ENCODE measurements at places on chromosomes 6 and 20. TPM values are rescaled to one million over a fixed set of nuclear protein-coding genes. Genes with fewer than 3 reads are reported as not detected.
A peak's percentile ranks its signal among the peaks of the same experiment; 100 is the strongest.

GRCh38 chr6:51704932-51705540 lies 382.4 kb downstream of the PKHD1 start:
- no peaks in the 10 kb centered on the region for H3K36me3 ChIP-seq
- H3K4me3 ChIP-seq, result no peak overlapping the region
- no peak overlapping the region for H3K27ac ChIP-seq
- H3K27me3 ChIP-seq, result no peaks in the 10 kb centered on the region

- H3K27ac ChIP-seq, result no peak overlapping the region
- no peak overlapping the region for H3K4me3 ChIP-seq
- no peaks in the 10 kb centered on the region for H3K4me1 ChIP-seq
Observed at GRCh38 chr6:156131221-156131903, 645.8 kb upstream of the ARID1B start.

DNA sequence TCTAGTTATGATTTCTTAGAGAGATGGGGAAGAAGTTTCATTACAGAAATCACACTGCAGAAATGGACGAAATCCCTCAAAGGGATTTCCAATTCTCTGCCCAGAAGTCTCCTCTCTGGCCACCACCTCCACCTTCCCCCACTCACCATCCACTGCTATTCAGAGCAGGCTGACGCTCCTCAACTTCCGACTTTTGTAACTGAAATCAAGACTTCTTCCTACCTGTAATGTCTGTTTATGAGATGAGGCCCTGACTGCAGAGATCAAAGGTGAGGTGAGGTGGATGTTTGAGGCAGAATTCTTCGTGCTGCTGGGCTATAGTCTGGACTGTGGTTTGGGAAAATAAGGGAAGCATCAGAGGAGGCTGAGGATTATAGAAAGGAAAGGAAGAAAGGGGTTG lies 385.2 kb upstream of the ARID1B start:
- no peak overlapping the region for H3K4me3 ChIP-seq
- H3K4me1 ChIP-seq, result peaks cover 5% of the 10 kb centered on the region
- H3K27ac ChIP-seq, result no peak overlapping the region
- H3K27me3 ChIP-seq, result peaks cover 5% of the 10 kb centered on the region
- no peaks in the 10 kb centered on the region for H3K36me3 ChIP-seq

DNA sequence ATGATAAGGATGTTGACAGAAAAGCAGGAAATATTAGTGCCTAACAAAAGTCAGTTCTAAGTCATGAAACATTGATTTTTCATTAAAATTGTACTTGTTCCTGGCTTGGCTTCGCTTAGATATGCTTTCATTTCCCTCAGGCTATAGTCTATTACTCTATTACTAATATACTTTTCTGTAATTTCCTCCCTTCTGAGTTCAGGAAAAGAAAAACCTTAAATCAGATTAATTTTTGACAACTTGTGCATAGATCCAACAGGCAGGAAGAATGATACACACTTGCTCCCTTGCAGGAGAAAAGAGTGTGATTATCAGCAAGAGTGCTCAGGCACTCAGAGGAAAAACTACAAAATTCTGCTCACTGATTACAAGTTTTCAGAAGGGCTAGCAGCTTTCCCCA lies 145.2 kb upstream of the THEMIS start:
- H3K36me3 ChIP-seq, result no peaks in the 10 kb centered on the region
- H3K4me1 ChIP-seq, result no peaks in the 10 kb centered on the region
- H3K4me3 ChIP-seq, result no peak overlapping the region
- H3K27me3 ChIP-seq, result no peaks in the 10 kb centered on the region
- DNase-seq, result no peak

- no peaks in the 10 kb centered on the region for H3K36me3 ChIP-seq
- no peaks in the 10 kb centered on the region for H3K27me3 ChIP-seq
- no peaks in the 10 kb centered on the region for H3K4me1 ChIP-seq
- H3K4me3 ChIP-seq, result no peak overlapping the region
- no peak for DNase-seq
- H3K27ac ChIP-seq, result no peak overlapping the region
Observed at GRCh38 chr6:84166395-84166794, 61.0 kb downstream of the CEP162 start.

- H3K4me3 ChIP-seq, result no peak overlapping the region
- no peak for DNase-seq
- H3K27me3 ChIP-seq, result no peaks in the 10 kb centered on the region
Observed at GRCh38 chr20:44028003-44028730, 113.5 kb downstream of the TOX2 start.

DNA sequence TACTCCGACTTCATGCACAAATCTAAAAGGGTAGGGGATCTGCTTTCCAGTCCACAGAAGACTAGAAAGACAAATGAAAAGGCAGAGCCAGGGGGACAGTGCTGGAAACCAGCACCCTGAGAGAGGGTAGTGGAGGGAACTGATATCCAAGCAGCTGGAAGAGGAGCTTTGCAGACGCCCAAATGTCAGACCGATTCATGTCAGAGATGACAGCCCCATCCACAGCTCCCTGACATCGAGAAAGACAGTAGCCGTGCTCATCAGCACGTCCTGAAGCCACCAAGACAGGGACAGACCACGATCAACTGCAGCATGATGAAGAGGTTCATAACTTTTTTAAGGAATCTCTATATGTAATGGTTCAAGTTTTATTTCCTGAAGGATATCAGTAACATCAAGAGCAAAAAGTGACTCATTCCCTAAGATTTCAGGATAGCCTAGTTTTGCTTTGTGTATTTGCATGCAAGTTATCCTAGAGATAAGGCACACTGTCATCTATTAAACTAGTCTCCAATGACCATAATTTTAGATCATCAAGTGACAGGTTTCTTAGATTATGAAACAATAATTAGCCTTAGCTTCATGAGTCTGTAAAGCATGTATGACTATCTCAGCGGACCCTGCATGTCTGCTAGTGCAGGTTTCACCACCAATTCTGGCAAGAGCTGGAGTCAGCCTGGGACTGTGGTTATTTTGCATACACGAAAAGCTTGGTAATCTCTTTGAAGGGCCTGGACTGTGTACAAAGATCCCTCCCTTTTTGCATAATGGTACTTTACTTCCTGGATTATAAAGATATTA lies 43.0 kb downstream of the PRDM1 start:
- DNase-seq, result no peak
- H3K36me3 ChIP-seq, result no peaks in the 10 kb centered on the region
- H3K27ac ChIP-seq, result no peak overlapping the region
- H3K4me1 ChIP-seq, result no peaks in the 10 kb centered on the region
- H3K4me3 ChIP-seq, result no peak overlapping the region
- no peaks in the 10 kb centered on the region for H3K27me3 ChIP-seq

DNA sequence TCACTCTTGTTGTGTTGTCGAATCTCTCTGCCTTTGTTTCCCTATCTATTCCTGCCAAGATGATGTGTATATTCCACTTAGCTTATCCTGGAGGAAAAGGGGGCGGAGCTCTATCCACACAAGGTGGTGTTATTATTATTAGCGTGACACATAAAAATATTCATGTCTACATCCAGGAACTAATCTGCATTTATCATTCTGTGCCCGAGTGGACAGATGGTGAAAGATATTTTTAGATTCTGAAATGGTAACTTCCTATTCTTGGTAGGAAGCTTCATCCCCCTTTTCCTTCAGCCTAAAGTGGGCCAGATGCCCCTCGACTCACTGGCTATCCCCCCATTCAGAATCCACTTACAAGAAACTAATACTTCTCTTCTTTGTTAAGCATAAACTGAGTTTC lies 2.0 kb downstream of the XKR7 start:
- H3K4me3 ChIP-seq, result no peak overlapping the region
- no peak for DNase-seq
- no peak overlapping the region for H3K27ac ChIP-seq
- H3K27me3 ChIP-seq, result peaks cover 25% of the 10 kb centered on the region
- no peaks in the 10 kb centered on the region for H3K36me3 ChIP-seq

DNA sequence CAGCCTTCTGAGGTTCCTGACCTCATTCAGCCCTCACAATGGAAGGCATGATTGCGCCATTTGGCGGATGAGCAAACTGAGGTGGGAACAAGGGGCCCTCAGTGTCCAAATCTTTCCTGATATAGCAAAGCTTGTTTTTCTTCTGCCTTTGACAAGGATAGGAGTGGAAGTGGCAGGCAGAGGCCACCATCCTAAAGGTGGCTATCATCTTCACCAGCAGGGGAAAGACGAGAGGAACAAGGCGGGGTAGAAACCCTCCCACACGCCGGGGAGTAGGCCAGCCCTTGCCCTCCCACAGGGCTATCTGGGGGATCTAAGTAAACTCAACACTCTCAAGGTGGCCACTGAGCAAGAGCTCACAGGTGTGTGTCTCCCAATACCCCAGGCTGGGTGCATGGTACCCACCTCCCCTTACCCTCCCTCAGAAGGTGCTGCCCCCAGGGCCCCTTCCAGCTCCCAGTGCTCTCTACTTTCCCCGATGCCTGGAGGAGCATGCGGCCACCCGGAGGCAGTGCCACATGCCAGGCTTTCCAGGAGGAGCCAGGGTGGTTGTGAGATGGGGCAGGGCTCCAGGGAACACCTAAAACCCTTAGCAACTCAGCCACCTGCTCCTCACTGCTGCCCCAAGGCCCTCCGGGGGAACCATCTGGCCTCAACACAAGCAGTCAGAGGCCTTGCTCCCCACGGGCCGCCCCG lies 11.2 kb downstream of the SPDEF start:
- no peaks in the 10 kb centered on the region for H3K27me3 ChIP-seq
- no peak overlapping the region for H3K4me3 ChIP-seq
- H3K36me3 ChIP-seq, result no peaks in the 10 kb centered on the region
- no peak overlapping the region for H3K27ac ChIP-seq
- no peak for DNase-seq

GRCh38 chr20:24697411-24697810 lies 228.0 kb downstream of the SYNDIG1 start:
- H3K27me3 ChIP-seq, result no peaks in the 10 kb centered on the region
- H3K36me3 ChIP-seq, result no peaks in the 10 kb centered on the region
- no peak overlapping the region for H3K27ac ChIP-seq
- no peak for DNase-seq
- no peaks in the 10 kb centered on the region for H3K4me1 ChIP-seq
- no peak overlapping the region for H3K4me3 ChIP-seq

GRCh38 chr20:63814891-63815614 lies 16.0 kb downstream of the ZBTB46 start:
- no peaks in the 10 kb centered on the region for H3K36me3 ChIP-seq
- no peak overlapping the region for H3K4me3 ChIP-seq
- H3K27ac ChIP-seq, result no peak overlapping the region
- DNase-seq, result no peak

DNA sequence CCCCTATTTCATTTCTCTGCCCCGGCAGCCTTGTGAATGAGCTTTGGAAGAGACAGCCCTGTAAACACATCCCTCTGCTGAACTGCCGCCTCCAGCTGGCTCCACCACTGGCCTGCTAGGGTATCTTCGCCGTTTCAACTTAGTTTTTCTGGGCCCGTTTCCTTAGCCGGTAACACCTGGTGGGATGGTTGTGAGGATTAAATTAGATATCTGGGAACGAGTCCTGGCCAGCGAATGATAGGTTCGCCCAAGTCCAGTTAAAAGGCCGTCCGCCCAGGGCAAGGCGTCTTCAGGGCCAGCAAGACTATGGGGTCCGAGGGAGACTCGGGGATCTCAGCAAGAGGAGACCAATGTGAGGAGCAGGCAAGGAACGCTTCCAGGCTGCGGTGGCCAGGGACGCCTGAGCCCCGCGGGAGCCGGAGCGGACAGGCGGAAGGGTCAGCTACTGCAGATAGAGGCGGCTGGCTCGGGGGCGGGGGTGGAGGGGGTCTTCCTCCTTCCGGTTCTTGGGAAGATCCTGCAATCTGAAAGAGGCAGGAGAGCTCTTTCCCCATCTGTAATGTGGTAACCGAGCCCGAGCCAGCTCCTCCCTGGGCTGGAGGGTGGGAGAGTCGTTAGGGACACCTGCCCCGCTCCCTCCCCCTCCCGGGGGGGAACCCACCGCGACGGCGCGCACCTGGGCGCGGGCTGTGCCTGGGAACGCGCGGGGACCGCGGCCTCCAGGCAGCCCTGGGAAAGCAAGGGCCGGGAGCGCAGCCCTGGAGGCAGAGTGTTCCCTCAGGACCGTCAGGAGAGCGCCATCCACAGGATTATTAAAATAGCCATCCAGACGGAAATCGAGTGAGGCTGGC lies 4.5 kb upstream of the PTCRA start:
- no peak for DNase-seq
- H3K4me3 ChIP-seq, result peak overlapping the region; percentile 22
- H3K36me3 ChIP-seq, result no peaks in the 10 kb centered on the region
- H3K27ac ChIP-seq, result no peak overlapping the region
- H3K27me3 ChIP-seq, result peaks cover 15% of the 10 kb centered on the region
- H3K4me1 ChIP-seq, result peaks cover 2% of the 10 kb centered on the region

Gene IBTK
- total RNA-seq, result 31.7 TPM

Gene ABHD16B
- not detected for total RNA-seq

Gene TAGAP
- total RNA-seq, result 0.25 TPM

Gene CAP2
- total RNA-seq, result 306 TPM

Gene OXT
- total RNA-seq, result 2.2 TPM

Gene IL17F
- not detected for total RNA-seq

Gene IMPG1
- not detected for total RNA-seq

All from gastrocnemius medialis (tissue), 4 donors.